ENCODE measurements at places on chromosomes 16 and 17. TPM values are rescaled to one million over a fixed set of nuclear protein-coding genes. Genes with fewer than 3 reads are reported as not detected.

The FLOT2 gene
- total RNA-seq, result 256 TPM

- DNase-seq, result no peak
- H3K27ac ChIP-seq, result no peak overlapping the region
- no peaks in the 10 kb centered on the region for H3K27me3 ChIP-seq
- H3K4me1 ChIP-seq, result no peaks in the 10 kb centered on the region
Observed at GRCh38 chr17:58783380-58783779, 27.7 kb downstream of the PPM1E start.

GRCh38 chr17:79840269-79840988 lies 1.2 kb upstream of the CBX4 start:
- H3K4me3 ChIP-seq, result peak overlapping the region; percentile 51
- H3K36me3 ChIP-seq, result no peaks in the 10 kb centered on the region

The P2RX1 gene
- 0.95 TPM for total RNA-seq

DNA sequence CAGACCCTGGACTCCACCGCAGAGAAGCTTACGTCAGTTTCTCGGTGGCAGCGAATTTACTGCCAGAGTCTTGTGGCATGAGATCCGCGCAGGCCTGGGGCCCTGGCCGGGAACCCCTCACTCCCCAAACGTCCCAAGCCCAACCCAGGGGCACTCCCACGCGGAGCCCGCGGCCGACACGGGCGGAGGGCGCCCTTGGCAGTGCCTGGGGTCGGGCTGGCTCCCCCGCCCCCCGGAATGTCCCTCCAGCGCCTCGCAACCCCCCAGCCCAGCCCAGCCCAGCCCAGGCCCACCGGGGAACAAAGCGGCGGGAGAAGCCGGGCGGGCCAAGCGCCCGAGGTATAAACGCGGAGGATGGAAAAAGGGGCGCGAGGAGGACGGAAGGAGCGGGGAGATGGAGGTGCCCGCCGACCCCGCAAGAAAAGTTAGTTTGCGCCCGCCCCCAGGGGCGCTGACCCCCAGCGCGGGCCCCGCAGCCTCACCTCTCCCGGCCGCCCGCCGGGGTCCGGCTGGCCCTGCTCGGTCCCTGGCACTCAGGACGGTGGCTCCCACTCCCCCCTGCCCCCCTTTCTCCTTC lies 330 bp downstream of the CASKIN2 start:
- peaks cover 21% of the 10 kb centered on the region for H3K4me1 ChIP-seq
- no peak for DNase-seq
- peaks cover 13% of the 10 kb centered on the region for H3K36me3 ChIP-seq
- no peak overlapping the region for H3K27ac ChIP-seq
- H3K4me3 ChIP-seq, result peak overlapping the region; percentile 53
- H3K27me3 ChIP-seq, result peaks cover 21% of the 10 kb centered on the region

DNA sequence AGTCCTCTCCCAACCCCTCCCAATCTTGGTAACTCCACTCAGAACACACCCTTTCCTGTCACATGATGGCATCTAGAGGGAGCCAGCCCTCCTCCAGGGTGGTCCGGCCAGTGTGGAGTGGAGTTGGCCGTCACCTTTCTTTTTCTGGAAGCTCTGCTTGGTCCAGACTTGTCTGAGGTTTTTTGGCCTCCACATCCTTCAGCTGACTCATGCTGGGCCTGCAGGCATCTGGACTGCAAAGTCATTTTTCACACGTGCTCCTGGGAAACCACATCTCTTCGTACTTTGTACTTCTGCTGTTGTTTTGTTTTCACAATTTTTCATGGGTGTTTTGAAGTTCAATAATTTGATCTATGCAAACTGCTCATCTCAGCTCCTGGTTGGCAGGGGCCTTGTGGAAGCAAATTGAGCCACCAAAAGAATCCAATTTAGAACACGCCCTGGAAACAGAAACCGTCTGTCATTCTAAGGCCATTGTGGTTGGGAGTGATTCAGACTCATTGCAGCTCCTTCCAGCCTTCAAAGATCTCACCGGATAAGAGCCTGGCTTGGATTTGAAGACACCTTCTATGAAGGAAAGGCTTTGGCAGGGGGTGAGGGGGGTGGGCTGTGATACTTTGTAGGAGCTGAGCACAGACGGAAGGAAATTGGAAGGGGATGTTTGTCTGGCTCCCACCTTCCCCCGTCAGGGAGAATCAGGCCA lies 42.4 kb upstream of the NF1 start:
- H3K27ac ChIP-seq, result no peak overlapping the region
- no peak overlapping the region for H3K4me3 ChIP-seq
- H3K36me3 ChIP-seq, result no peaks in the 10 kb centered on the region
- no peak for DNase-seq
- no peaks in the 10 kb centered on the region for H3K27me3 ChIP-seq

The AKTIP gene
- 96.8 TPM for total RNA-seq

DNA sequence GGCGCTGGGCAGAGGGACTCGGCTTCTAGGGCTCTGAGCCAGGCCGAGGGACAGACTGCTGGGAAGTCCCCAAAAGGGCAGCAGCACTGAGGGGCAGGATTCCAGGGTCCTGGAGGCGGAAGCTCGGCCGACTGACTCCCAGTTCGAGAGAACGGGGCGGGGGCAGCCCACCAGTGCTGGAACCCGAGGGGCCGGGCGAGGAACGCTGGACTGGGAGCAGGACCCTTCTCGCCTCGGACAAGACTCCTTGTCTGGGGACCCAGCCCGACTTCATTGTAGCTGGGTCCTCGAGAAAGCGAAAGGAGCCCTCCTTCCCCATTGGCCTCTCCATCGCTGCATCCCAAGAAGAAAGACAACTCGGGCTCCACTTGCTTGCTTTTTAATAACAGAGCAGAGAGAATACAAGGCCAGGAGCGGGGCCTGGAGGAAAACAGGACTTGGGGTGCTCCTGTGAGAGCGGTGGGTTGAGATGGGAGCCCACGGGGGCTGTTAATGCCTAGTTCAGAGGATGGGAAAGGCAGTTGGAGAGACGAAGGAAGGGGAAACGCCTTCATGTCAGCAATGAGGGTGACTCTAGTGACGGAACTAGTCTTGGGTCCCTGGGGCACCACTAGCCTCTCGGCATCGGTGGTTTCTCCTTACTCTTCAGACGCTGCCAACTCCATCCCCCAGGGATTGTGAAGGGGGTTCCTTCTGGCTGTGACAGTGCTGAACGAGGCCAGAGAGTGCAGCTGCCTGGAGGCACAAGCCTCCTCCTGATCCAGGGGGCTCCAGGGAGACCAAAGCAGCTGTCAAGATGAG lies 492 bp upstream of the CAMTA2 start:
- no peaks in the 10 kb centered on the region for H3K27me3 ChIP-seq
- H3K4me3 ChIP-seq, result peak overlapping the region; percentile 89

The TBC1D3K gene
- not detected for total RNA-seq

GRCh38 chr16:66434619-66435430 lies 7.7 kb downstream of the BEAN1 start:
- DNase-seq, result no peak
- no peak overlapping the region for H3K27ac ChIP-seq
- no peaks in the 10 kb centered on the region for H3K36me3 ChIP-seq
- no peak overlapping the region for H3K4me3 ChIP-seq
- H3K4me1 ChIP-seq, result no peaks in the 10 kb centered on the region
- H3K27me3 ChIP-seq, result peaks cover 58% of the 10 kb centered on the region

DNA sequence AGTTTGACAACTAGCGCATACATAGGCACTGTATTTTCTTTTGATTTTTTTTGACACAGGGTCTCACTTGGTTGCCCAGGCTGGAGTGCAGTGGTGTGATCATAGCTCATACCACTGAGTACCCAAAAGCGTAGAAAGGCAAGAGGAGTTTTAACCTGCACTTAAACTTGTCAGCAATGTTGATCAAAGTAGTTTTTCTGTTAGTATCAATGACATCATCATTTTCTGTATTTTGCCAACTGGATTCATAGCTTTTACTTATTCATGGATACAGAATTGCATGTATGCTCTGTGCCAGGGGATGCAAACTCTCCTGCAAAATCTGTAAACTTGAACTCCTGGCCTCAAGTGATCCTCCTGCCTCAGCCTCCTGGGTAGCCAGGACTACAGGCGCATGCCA lies 55.9 kb upstream of the ATP2A3 start:
- DNase-seq, result no peak
- H3K4me1 ChIP-seq, result no peaks in the 10 kb centered on the region
- no peak overlapping the region for H3K27ac ChIP-seq
- no peak overlapping the region for H3K4me3 ChIP-seq
- no peaks in the 10 kb centered on the region for H3K27me3 ChIP-seq

The TSPOAP1 gene
- 28.5 TPM for total RNA-seq

The TMIGD1 gene
- total RNA-seq, result not detected

The ABCA8 gene
- total RNA-seq, result 0.76 TPM

DNA sequence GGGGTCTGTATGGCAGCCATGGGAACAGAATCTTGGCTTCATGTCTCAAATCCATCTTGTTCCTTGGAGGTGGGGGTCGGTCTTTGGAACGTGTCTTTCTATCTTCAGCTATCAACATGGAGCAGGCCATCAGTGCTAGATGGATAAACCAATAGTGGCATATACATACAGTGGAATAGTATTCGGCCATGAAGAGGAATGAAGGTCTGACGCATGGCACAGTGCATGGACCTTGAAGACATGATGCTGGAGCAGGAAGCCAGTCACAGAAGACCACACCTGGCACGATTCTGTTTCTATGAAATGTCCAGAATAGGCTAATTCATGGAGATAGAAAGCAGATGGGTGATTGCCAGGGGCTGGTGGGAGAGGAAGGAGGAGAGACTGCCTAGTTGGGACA lies 7.8 kb downstream of the KCNG4 start:
- no peak overlapping the region for H3K27ac ChIP-seq
- peaks cover 2% of the 10 kb centered on the region for H3K27me3 ChIP-seq
- H3K36me3 ChIP-seq, result no peaks in the 10 kb centered on the region
- no peak overlapping the region for H3K4me3 ChIP-seq
- H3K4me1 ChIP-seq, result no peaks in the 10 kb centered on the region
- no peak for DNase-seq

DNA sequence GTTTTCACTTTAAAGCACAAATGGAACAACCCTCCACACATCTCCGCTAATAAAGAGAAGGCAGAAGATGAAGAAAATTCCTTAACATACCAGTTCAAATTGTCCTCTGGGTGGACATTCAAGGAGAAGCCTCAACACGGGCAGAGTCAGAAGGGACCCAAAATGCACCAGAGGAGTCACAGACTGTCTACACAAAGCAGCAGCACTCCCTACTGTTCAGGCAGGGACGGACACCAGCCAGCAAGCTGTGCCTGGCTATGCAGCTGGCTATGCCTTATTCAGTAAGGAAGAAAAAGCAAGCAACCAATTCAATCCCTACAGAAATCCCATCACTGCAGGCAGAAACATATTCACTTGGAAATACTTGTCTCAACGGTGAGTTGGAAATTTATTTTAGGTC lies 8.1 kb downstream of the DNAJC7 start:
- no peak overlapping the region for H3K27ac ChIP-seq
- H3K4me3 ChIP-seq, result no peak overlapping the region
- peaks cover 7% of the 10 kb centered on the region for H3K4me1 ChIP-seq
- no peak for DNase-seq

- DNase-seq, result no peak
- H3K36me3 ChIP-seq, result no peaks in the 10 kb centered on the region
- H3K27ac ChIP-seq, result no peak overlapping the region
- no peak overlapping the region for H3K4me3 ChIP-seq
- H3K4me1 ChIP-seq, result peaks cover 4% of the 10 kb centered on the region
Observed at GRCh38 chr16:14199624-14200023, 128.5 kb downstream of the MRTFB start.

GRCh38 chr17:79919164-79919585 lies 79.9 kb upstream of the CBX4 start:
- no peaks in the 10 kb centered on the region for H3K36me3 ChIP-seq
- DNase-seq, result no peak
- H3K4me3 ChIP-seq, result no peak overlapping the region
- H3K27ac ChIP-seq, result no peak overlapping the region

DNA sequence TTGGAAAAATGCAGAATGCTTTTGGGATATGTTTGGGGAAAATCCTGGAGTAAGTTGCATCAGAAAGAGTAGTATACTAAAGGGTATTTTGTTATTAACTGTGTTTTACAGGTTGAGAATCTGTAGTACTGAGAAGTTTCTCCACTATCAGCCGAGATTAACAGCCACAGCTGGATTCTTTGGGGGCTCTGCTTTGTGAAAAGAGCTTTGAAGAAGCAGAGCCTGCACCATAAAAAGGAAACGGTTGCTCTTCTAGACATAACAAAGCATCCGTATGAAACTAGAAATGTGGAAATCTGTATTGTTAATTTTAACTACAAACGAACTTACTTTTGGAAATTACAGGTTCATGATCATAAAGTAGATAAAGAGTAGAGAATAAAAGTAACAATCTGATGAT lies 5.3 kb downstream of the NLK start:
- peaks cover 35% of the 10 kb centered on the region for H3K4me1 ChIP-seq
- H3K36me3 ChIP-seq, result no peaks in the 10 kb centered on the region
- DNase-seq, result no peak
- no peak overlapping the region for H3K4me3 ChIP-seq

DNA sequence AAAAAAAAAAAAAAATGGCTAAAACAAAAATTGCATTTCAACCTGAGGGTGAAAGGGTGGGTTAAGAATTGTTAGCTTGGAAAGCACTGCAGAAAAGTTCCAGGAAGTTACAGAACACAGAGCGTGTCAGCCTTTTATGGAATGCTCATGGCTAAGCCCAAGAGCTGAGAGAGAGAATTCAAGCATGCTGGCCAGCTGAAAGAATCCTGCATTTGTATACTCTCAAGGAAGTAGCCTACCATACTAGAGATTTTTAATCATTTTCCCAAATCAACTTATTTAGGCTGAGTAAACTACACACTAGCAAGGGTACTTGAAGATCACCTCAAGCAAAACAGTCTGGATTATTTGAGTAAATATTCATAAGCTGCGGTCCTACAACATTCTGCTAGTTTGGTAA lies 153.9 kb downstream of the KCNJ2 start:
- no peak overlapping the region for H3K4me3 ChIP-seq
- no peaks in the 10 kb centered on the region for H3K36me3 ChIP-seq
- no peaks in the 10 kb centered on the region for H3K4me1 ChIP-seq
- H3K27ac ChIP-seq, result no peak overlapping the region
- H3K27me3 ChIP-seq, result no peaks in the 10 kb centered on the region

DNA sequence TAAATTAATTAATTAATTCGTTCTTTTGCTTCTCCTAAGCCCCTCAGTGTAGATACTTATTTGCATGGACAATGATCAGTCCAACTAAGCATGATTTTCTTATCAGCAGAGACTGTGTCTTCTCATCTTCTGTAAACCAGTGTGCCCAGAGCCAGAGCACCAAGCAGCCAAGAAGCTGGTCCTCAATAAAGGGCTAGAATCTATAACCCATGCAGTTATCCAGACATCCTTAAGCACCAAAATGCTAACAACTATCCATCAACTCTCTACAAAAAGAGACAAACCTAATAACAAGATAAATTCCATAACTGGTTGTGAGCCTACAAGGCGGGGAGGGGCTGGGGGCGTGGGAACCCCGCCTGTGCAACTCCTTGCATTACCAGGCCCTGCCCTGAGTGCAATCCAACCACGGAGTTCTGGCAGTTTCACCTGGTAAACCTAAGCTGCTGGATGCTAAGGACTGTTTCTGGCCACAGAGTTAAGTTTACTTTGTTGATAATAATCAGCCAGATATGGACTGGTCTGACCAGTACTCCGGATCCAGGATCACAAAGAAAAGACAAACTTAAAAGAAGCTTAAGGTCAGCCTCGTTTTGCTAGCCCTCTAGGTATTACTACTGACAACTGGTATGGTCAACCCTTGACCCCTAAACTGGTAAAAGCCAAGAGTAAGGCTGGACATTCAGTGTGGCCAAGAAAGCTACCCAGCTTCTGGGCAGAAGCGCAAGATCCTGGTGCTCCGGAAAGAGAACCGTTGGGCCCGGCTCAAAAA lies 51.5 kb downstream of the ZFHX3 start:
- no peak overlapping the region for H3K27ac ChIP-seq
- H3K27me3 ChIP-seq, result peaks cover 2% of the 10 kb centered on the region
- no peak overlapping the region for H3K4me3 ChIP-seq
- no peak for DNase-seq
- no peaks in the 10 kb centered on the region for H3K36me3 ChIP-seq

The EVI2B gene
- 107 TPM for total RNA-seq

GRCh38 chr16:27174007-27174406 lies 29.3 kb upstream of the KDM8 start:
- H3K27me3 ChIP-seq, result no peaks in the 10 kb centered on the region
- peak overlapping the region; percentile 11 for H3K4me3 ChIP-seq
- peaks cover 69% of the 10 kb centered on the region for H3K4me1 ChIP-seq

The WNT9B gene
- not detected for total RNA-seq
